Tongue (tissue), 3 donors: ENCODE measurements at places on chromosomes 5 and 9. TPM values are rescaled to one million over a fixed set of nuclear protein-coding genes. Genes with fewer than 3 reads are reported as not detected.

The TAF11L10 gene
- total RNA-seq: not detected

The ACOT12 gene
- not detected for total RNA-seq

The DBH gene
- 0.10 TPM for total RNA-seq

- DNase-seq: no peak
Observed at GRCh38 chr9:114791736-114792135, 14.1 kb downstream of the TNFSF15 start.

The FBN2 gene
- total RNA-seq: 215 TPM

- DNase-seq: no peak
Observed at GRCh38 chr9:137640862-137641261, 22.1 kb downstream of the EHMT1 start.

- DNase-seq: no peak
Observed at GRCh38 chr5:45604092-45604491, 92.1 kb downstream of the HCN1 start.

DNA sequence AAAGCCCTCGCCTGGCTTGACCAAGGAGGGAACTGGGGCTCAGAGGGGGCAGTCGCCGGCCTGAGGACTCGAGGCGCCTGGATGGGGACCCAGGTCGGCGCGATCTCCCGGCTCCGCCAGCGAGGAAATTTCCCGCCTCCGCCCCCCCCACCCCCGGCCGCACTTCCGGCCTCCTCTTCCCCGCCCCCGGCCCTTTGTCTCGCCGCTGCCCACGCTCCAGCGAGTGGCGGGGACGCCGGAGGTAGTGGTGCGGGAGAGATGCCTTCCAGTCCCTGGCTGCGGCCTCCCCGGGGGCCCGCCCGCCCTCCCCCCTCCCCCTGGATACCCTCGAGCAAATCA is 448 bp upstream of the GPRIN1 start:
- no peak for DNase-seq

DNA sequence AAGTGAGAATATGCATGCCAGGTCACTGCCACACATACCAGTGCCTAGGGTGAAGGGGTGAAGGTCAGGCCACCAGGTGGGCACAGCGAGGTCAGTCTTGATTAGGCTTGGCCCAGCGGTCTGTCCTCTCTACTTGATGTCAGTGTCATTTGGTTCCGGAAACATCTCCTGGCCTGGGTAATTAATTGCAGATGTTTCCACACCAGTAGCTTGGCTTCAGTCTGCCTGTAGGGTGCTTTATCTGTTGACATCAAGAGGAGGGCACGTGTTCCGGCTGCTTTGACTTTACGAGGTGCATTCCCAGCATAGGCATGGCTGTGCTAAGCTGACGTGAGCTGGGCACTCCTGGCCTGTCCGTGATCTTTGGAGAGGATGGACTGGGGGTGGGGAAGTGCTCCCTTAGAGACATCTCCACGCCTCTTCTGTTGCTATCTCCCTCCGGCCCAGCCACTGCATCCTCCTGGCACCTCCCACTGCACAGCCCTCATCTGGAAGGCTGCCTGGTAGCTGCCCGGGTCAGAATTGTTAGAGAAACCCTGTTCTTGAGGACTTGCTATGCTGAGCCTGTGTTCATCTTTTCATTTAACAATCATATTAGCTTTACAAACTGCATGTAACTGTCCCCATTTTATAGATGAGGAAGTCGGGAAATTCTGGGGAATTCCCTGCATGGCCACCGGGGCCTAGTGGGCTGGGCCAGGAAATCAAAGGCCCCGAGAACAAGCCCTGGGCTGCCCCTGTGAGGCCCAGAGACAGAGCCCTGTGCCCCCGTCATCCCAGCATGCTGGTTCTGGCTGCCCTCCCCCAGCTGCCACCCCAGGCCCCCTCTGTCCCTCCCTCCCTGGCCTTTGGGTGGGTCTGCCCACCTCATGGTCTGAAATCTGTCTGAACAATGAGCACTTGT is 29.1 kb downstream of the JADE2 start:
- no peak for DNase-seq

DNA sequence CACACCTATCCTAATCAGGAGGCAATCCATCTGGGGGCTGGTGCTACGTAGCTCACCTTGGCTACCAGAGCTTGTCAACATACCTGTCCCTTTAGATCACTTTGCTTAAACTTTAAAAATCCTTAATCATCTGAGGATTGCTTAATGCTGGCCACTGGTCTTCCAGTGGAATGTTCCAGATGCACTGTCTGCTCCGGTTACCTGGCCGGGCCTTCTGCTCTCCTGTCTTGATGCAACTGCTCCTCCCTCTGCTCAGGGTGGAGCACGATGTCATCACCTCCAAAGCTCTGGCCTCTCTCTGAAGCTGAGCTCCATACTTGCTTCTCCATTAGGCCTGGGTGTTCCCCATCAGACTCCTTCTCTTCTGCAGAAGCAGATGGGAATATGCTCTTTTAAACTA is 106.5 kb upstream of the OTULINL start:
- no peak for DNase-seq

- no peak for DNase-seq
Observed at GRCh38 chr9:8605096-8605495, 805.5 kb upstream of the DMAC1 start.

- DNase-seq: no peak
Observed at GRCh38 chr9:96395964-96396363, 12.5 kb upstream of the SLC35D2 start.

GRCh38 chr5:118392491-118392890 is 595.9 kb downstream of the DTWD2 start:
- DNase-seq: no peak

GRCh38 chr9:842635-843426 is 1.3 kb downstream of the DMRT1 start:
- peak; percentile 7 for DNase-seq

- no peak for DNase-seq
Observed at GRCh38 chr5:40547557-40547956, 132.2 kb upstream of the PTGER4 start.

The STKLD1 gene
- total RNA-seq: 0.41 TPM

- DNase-seq: no peak
Observed at GRCh38 chr5:141345327-141345726, 1.7 kb downstream of the PCDHGA3 start.

- DNase-seq: peak; percentile 30
Observed at GRCh38 chr9:12916042-12916441, 141.2 kb downstream of the LURAP1L start.

DNA sequence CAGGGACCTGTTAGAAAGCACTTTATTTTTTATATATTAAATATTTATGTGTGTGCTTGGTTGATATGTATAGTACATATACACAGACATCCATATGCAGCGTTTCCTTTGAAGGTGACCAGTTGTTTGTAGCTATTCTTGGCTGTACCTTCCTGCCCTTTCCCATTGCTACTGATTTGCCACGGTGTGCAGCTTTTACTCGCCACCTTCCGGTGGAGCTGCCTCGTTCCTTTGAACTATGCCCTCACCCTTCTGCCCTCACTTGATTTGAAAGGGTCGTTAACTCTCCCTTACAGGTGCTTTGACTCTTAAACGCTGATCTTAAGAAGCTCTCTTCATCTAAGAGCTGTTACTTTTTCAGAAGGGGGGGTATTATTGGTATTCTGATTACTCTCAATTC is 20.5 kb downstream of the RGMB start:
- DNase-seq: no peak

DNA sequence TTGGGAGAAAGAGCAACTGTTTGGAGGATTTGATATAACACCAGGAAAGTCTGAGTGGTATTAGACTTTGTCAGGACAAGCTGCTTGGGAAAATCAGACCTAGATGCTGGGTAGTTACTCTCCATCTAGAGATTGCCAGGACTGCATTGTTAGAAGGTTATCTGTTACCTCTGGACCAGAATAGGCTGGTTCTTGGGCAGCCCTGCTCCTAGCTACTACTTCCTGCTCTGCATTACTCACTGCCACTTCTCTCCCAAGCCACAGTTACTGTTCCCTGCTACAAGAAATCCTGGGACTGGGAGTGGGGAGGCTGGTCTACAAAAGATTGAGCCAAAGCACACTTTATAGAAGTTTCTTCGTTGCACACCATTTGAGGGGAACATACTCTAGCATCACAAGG is 95.5 kb upstream of the KCNN2 start:
- no peak for DNase-seq

DNA sequence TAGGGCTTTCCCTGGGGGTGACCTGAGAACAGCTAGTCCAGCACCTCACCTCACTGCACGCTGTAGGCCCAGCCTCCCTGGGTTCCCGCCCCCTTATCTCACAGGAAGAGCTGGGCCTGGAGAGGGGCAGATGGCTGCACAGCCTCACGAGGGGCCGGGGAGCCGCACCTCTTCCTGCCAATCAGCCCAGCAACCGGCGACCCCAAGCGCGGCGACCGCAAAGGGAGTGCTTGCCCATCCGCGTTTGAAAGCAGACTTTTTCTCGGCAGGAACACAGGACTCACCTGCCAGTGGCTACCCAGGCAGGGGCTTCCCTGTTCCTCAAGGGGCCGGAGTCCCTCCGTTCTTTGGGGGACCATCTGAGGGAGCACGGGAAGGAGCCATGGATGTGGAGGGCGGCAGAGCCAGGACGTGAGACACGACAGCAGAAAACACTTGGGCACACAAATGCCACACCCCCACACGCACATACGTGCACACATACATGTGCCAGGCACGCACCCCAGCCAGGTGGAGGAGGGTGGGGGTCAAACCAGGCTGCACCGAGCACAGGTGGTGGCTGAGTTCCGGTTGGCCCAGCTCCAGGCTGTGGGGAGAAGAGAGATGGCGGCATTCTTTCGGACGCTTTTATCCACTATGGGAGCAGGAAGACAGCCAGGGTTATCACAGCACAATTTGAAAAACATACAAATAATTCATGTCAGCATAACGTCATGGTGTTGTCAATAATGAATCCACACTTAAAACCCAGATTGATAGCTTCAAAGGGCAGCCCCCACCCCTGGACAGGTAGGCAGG is 11.3 kb downstream of the TMEM250 start:
- DNase-seq: no peak

DNA sequence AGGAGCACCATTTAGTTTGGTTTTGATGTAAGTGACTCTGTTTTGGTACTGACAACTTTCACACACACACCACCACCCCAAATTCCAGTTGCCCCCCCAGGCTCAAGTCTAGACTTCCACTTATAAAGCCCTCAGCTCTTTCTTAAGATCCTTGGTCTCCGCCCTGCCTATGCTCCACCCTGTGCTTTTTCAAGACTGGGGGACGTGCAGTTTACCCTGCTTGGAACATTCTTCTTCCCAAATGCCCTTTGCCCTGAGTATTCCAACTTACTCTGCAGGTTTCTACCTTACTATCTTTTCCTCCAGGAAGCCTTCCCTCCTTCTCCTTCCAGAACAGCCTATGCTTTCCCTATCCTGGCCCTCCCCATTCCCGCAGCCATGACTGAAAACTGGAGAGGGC is 1.5 kb upstream of the TRIM14 start:
- DNase-seq: no peak

The CDKN2A gene
- total RNA-seq: not detected

The KIF20A gene
- total RNA-seq: 24.8 TPM

The PPP3R2 gene
- not detected for total RNA-seq

DNA sequence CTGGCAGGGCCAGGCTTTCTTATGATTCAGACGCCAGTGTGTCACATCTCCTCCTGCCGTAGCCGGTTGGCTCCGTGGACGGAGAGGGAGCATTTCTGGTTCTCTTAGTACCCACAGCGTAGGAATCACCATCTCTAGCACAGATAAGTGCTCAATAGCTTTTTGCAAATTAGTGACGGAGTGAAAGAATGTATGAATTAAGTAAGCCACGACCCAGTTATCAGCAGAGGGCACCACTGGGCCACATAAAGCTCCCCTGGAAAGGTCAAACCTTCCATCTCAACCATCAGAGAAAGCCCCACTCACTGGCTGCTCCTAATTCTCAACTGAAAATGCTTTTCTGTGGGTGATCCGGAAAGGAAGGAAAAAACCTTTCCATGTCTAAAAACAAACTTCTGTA is 317.0 kb upstream of the ADCY2 start:
- DNase-seq: peak; percentile 30

The LAMC3 gene
- total RNA-seq: 6.4 TPM

- DNase-seq: no peak
Observed at GRCh38 chr9:132370592-132370991, 15.8 kb upstream of the SETX start.

GRCh38 chr5:108911055-108911454 is 163.4 kb downstream of the FER start:
- no peak for DNase-seq

- DNase-seq: peak; percentile 10
Observed at GRCh38 chr9:71353720-71354119, 232.3 kb upstream of the TRPM3 start.

DNA sequence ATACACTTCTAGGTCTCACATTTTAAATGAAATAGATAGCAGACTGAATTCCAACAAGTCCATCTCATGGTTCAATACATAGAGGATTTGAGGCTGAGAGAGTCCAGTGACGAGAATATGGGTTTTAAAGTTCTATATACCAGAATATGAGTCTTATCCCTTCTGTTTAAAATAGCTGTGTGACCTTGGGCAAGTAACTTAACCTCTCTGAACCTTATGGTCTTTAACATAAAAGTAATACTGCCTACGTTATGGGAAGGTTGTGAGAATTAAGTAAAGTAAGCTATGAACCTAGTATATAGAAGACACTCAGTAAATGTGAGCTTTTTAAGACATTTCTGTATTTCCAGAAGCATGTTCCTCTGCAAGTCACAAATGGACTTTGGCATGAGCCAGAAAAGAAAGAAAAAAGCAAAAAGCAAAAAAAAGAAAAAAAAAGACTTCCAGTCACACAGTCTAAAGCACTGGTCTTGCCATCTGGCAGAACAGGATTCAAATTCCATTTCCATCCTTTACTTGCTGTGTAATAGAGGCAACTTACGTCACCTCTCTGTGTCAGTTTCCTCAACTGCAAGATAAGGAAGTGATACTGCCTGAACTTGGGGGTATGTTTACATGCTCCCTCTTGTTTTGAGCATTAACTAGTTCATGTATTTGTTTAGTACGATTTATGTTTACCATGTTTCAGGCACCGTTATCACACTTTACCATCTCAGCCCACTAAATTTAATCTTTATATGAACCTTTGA is 248.2 kb downstream of the TRIM32 start:
- DNase-seq: no peak

DNA sequence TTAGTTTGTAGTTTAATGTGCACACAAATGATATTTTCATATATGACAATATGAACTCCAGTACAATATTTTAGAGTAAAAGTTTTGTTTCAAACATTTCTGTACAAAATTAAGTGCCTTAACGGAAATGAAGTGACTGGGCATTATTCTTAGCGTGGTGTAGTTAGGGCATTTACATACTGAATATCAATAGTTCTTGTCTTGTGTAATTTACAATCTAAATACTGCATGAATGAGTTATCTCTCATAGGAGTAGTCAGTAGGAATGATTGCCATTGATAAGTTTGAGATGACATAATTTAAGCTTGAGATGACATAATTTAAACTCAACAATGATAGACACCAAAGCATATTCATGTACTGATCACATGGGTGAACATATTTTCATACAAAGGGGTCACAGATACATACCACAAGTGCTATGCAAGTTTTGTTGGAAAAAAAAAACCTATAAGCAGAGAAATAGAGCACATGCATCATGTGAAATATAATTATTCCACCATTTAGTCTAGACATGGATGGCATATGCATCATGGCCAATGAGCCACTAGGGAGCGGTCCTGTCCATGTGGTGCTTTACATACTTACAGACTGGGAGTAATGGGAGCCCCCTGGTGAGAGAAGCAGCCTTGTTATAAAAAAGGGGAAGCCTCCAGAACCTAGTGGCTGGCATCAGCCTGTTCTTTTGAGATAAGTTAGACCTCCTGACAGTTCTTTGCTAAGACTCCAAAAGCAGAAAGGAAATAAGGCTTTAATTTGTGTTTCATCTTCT is 1523.9 kb downstream of the MAT2B start:
- no peak for DNase-seq

The DMRTA1 gene
- 1.9 TPM for total RNA-seq

The GLRA1 gene
- total RNA-seq: not detected

The PCDHB4 gene
- total RNA-seq: 4.0 TPM

- no peak for DNase-seq
Observed at GRCh38 chr5:177189416-177189815, 55.8 kb downstream of the NSD1 start.

The TAF1L gene
- 0.21 TPM for total RNA-seq
